ENCODE measurements at places on chromosomes 16 and 17.

GRCh38 chr17:69711541-69711940 is 297.0 kb downstream of the MAP2K6 start:
- DNase-seq: no peak

GRCh38 chr17:15157051-15157450 is 108.1 kb downstream of the PMP22 start:
- no peak for DNase-seq

- no peak for DNase-seq
Measured at GRCh38 chr16:66677179-66677578, 19.4 kb downstream of the CMTM4 start.

- no peak for DNase-seq
Measured at GRCh38 chr16:66662445-66663194, 33.9 kb downstream of the CMTM4 start.

DNA sequence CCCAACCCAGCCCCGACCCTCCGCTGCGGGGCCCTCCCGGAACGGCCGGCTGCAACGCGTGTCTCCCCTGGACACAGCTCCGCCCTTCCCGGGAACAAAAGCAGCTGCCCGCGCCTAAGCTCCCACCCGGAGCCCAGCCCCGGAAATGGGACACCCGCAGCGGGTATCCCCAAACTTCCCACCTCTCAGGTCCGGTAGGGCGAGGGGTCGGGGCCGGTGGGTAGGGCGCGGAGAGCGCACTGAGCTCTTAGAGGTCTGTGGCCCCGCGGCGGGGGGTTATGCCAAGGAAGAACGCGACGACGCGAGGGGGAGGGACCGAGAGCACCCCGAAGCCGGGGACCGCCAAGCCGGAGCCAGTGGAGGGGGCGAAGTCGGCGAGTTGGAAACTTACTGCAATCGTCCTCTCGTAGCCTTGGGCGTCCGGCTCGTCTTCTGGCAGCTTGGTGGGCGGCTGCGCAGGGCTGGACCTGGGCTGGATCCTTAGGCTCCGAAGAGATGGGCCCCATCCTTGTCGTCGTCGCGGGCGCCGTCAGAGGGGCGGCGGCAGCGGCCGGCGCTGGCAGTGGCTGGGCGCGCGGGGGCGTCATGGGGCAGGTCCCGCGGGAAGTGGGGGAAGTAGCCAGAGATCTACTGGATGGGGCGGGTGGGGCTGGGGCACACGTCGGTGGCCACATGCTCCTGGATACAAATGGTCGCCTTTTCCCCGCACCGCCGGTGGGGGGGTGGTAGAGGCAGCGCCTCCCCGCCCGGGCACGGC is 6.9 kb downstream of the USP6 start:
- peak; percentile 59 for DNase-seq

GRCh38 chr16:88740727-88741055 is 34.4 kb downstream of the CTU2 start:
- no peak for DNase-seq

DNA sequence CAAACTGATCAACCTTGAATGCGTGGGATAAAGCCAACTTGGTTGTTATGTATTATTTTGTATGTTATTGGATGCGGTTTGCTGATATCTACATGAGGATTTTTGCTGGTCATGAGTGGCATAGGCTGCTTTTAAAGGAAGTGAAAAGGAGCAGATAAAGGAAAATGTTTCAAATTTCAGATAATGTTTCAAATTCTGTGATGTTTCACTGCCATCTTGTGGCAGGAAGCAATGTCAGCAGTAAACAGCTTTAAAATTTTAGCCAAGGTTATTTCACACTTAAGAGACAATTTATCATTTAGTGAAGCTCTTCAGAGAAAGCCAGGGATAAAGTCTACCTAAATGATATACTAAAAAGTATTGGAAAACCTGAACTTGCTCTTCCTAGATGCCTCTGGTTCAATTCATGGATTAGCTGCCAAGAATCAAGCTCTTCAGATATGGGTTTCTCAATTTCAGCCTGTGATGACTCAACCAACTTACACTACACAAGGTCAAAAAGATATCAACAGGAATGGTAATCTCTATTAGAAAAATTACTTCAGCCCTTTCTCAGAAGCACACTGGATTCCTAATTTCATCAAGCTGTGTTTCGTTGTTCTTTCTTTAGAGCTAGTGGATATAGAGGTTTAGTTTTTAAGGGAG is 136.0 kb upstream of the C17orf78 start:
- no peak for DNase-seq

DNA sequence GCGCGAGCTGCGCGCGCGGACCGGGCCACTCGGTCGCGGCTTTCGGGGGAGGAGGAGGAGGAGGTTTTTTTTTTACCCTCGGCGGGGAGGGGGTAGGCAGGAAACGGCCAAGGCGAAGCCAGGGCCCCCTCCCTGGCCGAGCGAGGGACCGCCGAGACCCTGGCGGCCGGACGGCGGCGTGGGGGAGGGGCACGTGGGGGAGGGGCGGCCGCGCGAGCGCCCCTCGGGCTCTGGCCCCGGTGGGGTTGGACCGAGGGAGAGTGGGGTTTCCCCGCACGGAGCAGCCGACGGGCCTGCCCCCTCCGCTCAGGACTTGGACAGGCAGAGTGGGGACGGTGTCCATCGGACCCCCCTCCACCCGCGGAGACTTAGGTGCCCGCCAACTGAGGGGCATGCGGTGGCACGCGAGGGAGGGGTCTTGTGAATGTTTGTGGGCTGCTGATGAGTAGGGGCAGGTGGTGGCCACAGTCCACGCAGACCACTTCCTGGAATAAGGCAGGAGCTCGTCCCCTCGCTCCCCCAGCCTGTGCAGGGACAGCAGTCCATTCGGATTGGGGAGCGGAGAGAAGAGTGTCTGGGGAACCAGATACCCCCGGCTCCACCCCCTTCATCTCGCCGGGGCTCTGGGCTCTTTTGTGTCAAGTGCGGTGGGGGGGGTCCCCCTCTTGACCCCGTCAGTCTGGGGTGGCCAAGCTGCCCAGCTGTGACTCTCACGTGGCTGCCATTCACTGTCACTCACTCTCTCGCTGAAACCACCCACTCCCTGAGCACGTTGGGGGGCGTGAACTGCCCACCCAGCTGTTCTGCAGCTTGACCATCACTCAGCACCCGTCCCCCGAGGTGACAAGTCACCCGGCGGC is 3.0 kb upstream of the CHD3 start:
- peak; percentile 80 for DNase-seq

GRCh38 chr17:9291912-9292560 is 270.7 kb downstream of the NTN1 start:
- peak; percentile 75 for DNase-seq

- DNase-seq: no peak
Measured at GRCh38 chr16:54654429-54654828, 276.2 kb upstream of the IRX5 start.

- no peak for DNase-seq
Measured at GRCh38 chr17:63647065-63647725, 25.0 kb downstream of the MAP3K3 start.

- no peak for DNase-seq
Measured at GRCh38 chr17:34721326-34721725, 141.9 kb downstream of the TMEM132E start.

GRCh38 chr17:22221344-22221743 is 529.0 kb downstream of the KCNJ18 start:
- DNase-seq: no peak

GRCh38 chr17:57110579-57111325 is 25.7 kb downstream of the AKAP1 start:
- no peak for DNase-seq

- DNase-seq: no peak
Measured at GRCh38 chr17:27547301-27547683, 83.7 kb upstream of the LGALS9 start.

DNA sequence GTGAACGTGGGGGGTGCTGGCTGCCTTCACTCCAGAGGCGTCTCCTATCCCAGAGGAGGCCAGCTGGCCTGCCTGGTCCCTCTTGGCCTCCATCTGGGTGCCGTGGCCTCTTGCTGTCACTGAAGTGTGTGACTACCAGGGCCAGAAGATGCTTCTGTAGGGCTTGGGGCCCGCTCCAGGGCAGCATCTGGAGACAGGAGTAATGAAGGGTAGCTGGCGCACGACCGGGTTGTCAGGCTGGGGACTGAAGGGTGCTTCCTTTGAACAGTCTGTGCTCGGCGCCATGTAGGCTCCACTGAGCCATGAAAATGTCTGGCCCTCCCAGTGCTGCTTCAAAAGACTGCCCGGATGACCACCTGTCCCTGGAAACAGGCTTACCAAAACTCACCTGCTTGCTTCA is 31.3 kb downstream of the ASIC2 start:
- no peak for DNase-seq

DNA sequence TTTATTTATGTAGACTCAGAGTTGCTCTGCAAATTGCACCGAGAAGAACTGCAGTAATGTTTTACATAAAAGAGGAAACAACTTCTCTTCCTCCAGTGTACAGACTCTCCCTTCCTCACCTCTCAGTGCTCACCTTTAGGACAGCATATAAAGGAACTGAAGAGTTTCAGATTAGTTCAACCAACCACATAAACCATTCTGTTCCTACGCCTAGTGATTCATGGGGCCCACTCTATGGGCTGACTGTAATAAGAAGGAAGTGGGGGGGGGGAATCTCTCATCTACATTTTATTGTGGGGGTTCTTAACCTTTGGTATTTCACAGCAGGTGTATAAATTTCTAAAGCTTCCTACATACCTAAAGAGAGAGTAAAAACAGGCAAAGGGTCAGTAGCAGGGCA is 18.3 kb downstream of the ZSWIM7 start:
- no peak for DNase-seq

DNA sequence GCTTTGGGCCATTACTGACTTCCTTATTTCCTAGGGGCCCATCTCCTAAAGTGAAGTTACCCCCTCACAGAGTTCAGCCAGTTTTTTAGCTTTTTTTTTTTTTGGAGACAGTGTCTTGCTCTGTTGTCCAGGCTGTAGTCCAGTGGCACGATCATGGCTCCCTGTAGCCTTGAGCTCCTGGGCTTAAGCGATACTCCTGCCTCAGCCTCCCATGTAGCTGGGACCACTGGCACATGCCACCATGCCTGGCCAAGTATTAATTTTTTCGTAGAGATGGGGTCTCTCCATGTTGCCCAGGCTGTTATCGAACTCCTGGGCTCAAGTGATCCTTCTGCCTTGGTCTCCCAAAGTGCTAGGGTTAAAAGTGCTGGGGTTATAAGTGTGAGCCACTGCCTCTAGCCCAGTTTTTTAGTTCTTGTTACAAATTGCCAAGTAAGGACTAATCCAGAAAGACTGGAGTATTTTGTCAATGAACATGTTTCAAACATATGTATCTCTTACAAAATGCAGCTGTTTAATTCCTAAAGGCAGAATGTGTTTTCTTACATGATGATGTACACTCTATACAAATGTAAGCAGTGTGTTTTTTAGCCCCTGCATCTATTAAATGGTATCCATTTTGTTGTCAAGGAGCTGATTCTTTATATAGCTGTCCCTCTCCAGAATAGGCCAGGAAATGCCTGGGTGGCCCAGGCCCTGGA is 49.1 kb upstream of the IL34 start:
- no peak for DNase-seq

DNA sequence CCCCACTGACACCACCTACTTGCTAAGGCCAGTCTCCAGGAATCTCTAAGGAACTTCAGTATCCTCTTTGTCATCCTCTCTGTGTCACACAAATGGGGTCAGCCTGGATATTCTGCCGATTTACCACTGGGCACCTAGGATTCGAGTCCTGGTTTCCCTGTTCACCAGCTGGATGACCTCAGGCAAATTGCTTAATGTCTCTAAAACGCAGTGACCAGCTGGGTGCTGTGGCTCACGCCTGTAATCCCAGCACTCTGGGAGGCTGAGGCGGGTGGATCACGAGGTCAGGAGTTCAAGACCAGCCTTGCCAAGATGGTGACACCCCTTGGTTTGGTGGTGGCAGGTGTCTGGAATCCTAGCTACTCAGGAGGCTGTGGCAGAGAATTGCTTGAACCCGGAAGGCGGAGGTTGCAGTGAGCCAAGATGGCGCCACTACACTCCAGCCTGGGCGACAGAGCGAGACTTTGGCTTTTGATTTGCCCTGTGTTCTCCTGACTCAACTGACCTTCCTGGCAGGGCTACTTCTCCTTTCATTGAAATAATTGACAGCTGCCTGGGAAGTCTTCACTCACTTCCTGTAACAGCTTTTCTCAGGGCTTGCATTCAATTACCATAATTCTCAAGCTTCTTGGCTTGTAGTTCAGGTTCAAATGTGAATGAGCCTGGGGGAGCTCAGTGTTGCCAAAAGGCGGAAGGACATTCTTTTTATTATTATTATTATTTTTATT is 15.4 kb downstream of the SYCE1L start:
- DNase-seq: no peak

DNA sequence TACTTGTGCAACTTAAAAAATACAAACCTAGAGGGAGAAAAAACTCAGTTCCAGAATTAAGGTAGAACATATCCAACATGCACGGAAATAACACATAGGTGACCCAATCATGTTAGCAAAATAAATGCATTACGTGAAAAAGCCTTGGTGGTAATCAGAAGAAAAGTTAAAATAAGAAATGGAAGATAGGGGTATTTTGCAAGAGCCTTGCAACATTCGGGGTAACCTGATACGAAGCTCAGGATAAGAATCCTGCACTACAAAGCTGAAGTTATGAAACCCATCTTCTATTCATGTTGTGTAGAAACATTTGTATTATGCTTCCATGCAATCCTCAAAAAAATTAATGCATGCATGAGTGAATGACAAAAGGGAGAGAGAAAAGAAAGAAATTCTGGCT is 33.1 kb downstream of the CHCT1 start:
- no peak for DNase-seq

DNA sequence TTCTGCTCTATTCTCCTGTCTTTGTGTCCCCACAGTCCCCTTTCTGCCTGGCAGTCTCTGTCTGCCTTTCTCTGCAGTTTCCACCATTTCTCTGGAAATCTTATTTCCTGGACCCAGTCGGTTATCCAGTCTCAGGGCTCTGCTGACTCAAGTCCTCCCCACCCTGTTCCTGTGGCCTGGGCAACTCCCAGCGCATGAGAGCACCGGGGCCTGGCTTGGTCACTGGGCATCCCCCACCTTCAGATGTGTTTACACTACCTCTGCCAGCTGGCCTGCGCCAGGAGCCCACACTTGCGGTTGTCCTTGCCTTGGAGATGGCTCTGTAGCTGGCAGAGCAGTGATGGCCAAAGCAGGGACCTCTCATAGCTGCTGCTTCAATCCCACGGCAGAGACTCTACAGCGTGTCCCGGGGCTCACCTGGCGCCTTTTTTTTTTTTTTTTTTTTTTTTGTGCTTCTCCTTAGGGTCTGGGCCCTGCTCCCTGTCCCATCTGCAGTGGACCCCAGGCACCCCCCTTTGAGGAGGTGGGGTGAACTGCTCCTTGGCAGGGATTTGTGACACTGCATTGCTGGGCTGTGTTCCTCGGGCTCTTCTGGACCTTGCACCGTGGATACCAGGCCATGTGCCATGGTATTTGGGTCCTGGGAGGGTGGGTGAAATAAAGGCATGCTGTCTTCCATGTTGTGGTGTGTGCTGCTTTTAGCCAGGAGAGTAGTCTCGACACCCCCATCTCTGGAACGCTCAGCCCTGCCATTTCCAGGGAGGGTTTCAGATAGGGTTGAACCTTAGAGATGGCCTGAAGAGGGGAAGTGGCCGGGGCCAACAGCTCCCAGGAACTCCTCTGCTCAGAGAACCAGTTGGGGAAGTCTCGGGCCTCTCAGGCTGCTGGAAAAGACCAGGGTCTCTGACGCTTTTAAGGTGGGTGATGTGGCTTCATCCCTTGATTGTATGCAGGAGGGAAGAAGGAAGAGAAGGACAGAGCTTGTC is 17.5 kb downstream of the GUCY2D start:
- DNase-seq: no peak

- DNase-seq: no peak
Measured at GRCh38 chr17:30558686-30559545, 81.7 kb downstream of the GOSR1 start.

Measured in activated effector memory CD4-positive, alpha-beta T cell treated with anti-CD3 and anti-CD28 coated beads, Interleukin-2, amount 50 U/mL, for 16 hours (primary cell).